ENCODE measurements at places on chromosomes 16 and 17.

- DNase-seq: peak; percentile 13
Observed at GRCh38 chr17:51703361-51704341, 443.3 kb downstream of the UTP18 start.

- DNase-seq: peak; percentile 85
Observed at GRCh38 chr17:60641810-60642220, 35.8 kb upstream of the BCAS3 start.

GRCh38 chr16:67451704-67452435, 20.9 kb downstream of the HSD11B2 start:
- no peak for DNase-seq

- no peak for DNase-seq
Observed at GRCh38 chr17:45240905-45241327, 19.2 kb downstream of the FMNL1 start.

DNA sequence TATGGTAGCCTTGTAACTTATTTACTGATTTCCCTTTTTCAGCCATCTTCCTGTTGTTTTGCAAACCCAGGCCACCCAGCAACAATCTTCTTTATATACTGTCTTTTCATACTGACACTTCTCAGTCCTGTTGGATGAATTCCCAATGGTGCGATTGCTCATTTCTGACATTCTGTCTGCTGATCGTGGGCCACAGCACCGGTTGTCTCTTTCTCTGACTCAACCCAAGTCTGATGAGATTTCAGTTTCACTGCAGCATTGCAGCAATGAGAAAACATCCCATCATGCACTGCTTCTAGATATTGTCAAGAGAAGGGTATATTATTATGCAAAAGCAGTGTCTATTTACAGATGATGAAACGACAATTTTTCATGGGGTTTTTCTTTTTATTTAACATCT, 349.2 kb upstream of the HSBP1 start:
- no peak for DNase-seq

DNA sequence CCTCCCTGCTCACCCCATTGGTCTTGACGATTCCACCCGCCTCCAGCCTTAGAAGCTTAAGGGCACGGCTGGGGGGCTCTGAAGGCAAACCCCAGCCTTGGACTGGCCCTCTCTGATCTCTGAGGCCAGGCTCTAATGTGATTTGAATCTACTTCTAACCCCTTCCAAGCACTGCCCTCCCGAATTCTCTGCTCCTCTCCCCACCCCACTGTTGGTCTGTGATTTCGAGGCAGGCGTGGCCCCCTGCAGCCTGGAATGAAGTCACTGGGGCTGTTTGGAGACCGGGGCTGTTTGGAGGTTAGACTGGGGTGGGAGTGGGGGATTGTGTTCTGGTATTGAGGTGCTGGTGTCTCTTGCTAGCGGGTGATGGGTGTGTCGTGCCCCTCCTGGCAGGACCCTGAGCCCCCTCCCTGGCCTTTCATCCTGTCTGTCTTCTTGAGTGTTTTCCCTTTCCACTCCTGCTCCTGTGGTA, 2.2 kb downstream of the GRB7 start:
- DNase-seq: peak; percentile 91

DNA sequence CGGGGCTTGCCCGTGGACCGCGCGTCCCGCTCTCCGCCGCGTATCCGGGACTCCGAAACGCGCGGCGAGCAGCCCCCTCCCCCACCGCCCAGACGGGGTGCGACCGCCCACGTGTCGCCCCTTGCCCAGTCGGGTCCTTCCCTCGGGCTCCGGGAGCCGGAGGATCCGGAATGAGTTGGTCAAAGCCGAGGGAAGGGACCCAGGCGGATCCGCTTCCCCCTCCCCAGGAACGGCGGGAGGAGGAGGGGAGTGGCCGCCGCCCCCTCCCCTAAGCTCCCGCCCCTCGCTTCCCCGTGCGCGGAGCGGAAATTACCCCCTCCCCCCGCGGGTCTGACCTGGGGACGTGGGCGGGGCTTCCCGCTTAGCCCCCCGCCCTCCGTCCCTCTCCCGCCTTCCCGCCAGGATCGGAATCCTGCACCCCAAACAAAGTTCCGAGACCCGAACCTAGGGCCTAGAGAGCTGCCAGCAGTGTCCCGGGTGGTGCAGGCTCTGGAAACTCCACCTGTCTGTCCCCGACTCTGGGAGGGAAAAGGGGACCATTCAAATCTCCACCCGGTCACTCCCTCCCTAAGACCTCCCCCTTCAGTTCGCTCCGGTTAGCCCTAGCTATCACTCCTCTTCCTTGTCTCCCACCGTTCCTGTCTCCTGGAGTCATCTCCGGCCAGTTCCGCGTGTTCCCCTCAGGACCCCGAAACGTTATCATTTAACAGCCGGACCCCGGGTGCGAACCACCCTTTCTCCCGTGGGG, 1.0 kb upstream of the IGF2BP1 start:
- DNase-seq: peak; percentile 98

DNA sequence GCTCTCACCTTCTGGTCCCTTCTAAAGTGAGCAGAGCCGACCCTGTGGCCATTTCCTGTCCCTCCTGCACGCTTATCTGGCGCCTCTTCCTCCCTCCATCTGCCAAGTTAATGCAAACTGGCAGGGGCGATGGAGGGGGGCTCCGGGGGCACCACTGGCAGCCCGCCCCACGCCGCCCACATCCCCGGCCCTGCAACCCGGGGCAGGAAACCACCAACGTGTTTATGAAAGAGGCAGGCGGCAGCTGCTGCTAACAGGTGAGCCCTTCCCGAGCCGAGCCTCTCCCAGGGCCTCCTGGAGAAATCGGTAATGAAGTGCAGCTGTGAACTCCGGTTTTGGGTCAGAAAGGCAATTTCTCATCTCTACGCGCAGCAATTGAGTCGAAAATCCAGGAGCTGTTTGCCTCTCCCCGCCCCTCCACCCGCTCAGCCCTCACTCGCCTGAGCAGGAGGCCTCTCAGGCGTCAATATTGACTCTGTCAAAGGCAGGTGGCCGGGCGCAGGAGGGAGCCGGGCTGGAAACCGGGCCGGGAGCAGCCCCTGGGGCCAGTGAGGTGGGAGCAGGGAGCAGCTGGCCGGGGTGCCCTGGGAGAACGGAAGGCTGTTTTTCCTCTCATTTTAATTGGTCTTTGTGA, 164.4 kb upstream of the GSE1 start:
- DNase-seq: no peak

DNA sequence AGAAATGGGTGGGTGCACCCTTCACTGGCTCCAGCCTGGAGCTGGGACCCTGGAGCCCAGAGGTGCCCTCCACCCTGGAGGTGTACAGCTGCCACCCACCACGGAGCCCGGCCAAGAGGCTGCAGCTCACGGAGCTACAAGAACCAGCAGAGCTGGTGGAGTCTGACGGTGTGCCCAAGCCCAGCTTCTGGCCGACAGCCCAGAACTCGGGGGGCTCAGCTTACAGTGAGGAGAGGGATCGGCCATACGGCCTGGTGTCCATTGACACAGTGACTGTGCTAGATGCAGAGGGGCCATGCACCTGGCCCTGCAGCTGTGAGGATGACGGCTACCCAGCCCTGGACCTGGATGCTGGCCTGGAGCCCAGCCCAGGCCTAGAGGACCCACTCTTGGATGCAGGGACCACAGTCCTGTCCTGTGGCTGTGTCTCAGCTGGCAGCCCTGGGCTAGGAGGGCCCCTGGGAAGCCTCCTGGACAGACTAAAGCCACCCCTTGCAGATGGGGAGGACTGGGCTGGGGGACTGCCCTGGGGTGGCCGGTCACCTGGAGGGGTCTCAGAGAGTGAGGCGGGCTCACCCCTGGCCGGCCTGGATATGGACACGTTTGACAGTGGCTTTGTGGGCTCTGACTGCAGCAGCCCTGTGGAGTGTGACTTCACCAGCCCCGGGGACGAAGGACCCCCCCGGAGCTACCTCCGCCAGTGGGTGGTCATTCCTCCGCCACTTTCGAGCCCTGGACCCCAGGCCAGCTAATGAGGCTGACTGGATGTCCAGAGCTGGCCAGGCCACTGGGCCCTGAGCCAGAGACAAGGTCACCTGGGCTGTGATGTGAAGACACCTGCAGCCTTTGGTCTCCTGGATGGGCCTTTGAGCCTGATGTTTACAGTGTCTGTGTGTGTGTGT, 46.8 kb downstream of the IL21R start:
- no peak for DNase-seq

- DNase-seq: no peak
Observed at GRCh38 chr16:12142157-12142556, 165.6 kb downstream of the SNX29 start.

Data from endodermal cell (in vitro differentiated cells).